Sigmoid colon (tissue), 7 donors: ENCODE measurements at places on chromosomes 16 and 17. TPM values are rescaled to one million over a fixed set of nuclear protein-coding genes. Genes with fewer than 3 reads are reported as not detected.
A peak's percentile ranks its signal among the peaks of the same experiment; 100 is the strongest.

DNA sequence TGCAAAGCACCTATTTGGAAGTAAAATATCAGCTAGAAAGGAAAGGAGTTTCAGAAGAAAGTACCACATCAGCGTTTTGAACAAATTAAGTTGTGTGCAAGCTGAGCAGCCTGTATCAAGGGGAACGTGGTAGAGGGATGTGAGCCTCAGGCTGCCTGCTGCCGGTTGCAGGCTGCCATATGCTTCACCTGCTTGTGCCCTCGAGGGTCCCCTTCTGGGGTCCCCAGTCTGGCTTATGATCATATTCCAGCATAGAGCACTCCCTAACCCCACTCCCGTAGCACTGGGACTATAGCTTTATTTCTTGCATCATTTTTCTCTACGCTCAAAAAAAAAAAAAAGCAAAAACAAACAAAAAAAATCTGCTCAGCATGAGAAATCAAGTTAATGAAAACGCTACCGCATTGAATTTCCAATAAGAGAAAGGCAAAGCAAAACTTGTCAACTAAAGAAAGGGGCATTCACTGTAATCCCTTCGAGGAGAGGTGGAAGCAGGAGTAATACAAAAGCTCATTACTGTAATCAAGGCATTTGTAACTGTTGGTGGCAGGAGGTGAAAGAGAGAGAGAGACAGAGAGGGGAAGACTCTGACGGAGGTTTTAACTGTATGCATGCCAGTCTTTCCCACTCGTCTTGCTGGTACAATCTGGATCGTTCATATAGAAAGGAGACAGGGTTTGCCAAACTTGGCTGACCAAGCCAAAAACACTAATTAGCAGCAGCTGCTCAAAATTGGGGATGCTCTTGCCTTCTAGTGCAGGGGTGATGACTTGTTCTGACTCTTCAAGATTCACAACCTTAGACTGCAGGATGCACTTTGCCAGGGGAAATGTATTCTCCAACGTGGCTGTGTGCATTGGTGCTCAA is 258.2 kb upstream of the HSBP1 start:
- DNase-seq, result no peak

DNA sequence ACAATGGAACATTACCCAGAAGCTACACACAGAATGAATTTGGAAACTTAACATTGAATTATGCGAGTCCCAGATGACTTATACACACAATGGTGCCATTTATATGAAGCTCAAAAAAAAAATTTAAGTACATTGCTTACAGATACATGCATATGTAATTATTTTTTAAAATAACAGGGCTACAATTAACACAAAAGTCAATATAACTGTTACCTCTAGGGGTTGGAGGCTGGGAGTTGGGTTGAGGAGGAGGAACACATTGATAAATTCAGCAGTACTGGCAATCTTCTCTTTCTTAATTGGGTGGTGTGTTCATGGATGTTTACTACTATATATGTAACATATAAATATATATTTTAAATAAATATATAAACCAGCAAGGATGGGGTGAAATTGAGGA is 1.1 kb downstream of the ZNF23 start:
- no peak for DNase-seq

- DNase-seq, result peak; percentile 88
These were observed 907 bp downstream of the TRAPPC2L start for GRCh38 chr16:88857728-88858339.

- DNase-seq, result no peak
These were observed 8.1 kb downstream of the CLTC start for GRCh38 chr17:59627770-59628171.

DNA sequence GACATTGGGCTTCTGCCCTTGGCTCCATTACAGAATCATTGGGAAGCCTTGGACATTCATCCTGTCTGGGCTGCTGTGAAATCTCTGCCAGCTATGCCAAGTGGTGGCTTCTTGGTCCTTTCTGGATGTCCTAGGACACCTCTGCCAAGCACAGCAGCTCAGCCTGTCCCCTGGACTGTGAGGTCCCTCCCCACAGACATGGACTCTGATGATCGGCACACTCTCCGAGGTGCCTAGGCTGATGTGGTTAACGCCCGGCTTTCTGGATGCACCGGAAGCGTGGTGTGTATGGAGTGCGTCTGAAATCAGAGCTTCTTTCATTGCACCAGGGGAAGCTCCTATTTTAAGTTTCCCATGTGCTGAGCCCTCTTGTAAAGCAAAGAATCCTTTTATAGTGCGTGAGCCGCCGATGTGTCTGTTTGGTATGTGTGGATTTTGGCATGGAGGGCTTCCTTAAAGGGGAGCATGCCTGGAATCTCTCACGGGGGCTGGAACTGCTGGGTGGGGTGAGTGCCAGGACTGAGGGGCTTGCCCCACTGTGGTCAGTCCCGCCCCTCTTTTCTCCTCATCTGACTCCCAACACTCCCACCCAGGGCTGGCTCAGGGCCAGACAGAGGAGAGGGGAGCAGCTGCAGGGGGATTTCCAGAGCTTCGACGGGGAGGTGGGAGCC is 7.0 kb upstream of the ARHGAP23 start:
- peak; percentile 73 for DNase-seq

GRCh38 chr16:87581857-87582215 is 20.5 kb upstream of the JPH3 start:
- DNase-seq, result peak; percentile 93

- no peak for DNase-seq
These were observed 391.4 kb downstream of the NPIPA8 start for GRCh38 chr16:17945080-17945601.

DNA sequence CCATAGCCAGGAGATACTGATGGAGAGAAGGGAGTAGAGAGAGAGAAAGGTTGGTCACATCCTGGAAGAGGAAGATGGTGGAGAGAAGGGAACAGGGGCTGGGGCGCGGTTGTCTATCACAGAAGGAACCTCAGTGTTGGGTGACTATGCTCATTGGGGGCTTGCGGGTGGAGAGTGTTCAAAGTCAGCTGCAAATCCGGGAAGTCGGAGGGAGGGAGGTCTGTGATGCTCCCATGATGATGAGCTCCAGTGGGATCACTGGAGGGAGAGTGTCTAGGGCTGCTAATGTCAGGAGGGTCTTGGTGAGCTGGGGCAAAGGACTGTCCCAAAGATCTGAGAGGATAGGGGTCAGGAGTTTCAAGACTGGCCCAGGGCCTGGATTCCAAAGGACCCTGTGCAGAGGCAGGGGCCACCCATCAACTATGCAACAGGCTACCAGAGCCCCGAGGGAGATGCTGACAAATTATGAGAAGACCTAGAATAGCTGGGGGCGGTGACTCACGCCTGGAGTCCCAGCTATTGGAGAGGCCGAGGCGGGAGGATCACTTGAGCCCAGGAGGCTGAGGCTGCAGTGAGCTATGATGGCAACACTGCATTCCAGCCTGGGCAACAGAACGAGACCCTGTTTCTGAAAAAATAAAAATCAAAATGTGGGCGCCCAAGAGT is 2.6 kb downstream of the SPDYE4 start:
- no peak for DNase-seq

- DNase-seq, result no peak
These were observed 724 bp downstream of the MVP start for GRCh38 chr16:29820730-29821642.

GRCh38 chr16:62036101-62036801 is at the start of gene CDH8:
Gene CDH8, minus strand, starts transcription at chr16:62036438. Its CDS starts 15,035 bp downstream, at chr16:62021403.
- no peak for DNase-seq

DNA sequence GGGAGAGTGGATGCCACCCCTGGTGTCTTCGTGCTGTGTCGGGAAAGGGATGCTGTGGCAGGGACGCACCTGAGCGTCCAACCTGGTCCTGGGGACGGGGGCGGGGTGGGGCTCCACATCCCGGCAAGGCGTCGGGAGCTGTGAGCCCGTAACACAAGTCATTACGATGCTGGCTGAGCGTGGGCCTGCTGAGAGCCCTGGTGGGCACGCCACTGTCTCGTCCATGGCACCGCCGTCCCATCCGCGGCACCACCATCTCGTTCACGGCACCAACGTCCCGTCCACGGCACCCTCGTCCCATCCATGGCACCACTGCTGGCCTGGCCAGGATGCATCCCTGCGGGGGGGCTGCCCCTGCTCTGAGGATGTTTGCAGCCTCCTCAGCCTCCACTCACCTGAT is 24.1 kb upstream of the GNG13 start:
- DNase-seq, result no peak

DNA sequence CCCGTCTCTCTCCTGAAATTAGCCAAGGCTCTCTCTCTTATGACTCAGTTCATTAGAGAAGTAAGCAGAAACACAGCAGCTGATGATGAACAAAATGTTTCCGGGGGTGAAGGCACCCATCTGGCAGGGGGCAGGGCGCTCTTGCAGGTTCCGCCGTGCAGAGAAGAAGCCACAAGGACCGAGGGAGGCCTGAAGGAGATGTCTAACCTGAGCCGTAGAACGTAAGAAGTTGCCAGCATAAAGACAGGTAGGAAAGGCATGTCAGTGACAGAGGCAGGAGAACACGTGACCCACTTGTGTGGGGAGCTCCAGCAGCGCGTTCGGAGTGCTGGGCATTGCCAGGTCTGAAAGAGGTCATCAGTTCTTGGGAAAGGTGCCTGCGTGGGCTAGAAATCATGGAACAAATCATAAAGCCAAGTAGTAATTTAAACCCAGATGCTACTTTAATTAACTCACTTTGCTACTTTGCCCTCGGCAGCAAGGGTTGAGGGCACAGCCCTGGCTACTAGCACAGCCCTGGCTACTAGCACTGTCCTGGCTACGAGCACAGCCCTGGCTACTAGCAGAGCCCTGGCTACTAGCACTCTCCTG is 198.6 kb downstream of the RPTOR start:
- DNase-seq, result no peak

DNA sequence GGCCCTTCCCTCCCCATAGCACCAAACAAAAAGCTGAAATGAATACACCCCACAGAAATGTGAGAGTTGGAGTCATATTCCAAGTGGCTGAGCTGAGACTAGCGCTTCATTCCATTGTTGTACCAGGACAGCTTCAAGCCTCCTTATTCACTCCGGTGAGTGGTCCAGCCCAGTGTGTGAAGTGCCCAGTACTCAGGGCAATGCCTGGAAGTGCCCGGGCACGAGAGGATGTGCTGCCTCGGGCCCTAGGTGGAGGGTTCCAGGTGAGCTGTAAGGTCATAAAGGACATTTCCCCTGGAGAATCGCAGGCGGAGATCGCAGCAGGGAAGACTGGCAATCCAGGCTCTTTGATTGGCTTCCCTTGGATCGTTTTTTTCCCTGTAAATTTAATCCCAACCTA is 5.4 kb upstream of the CYLD start:
- DNase-seq, result no peak

REXO5 gene
- total RNA-seq, result 3.1 TPM

PKD1 gene
- total RNA-seq, result 81.6 TPM

CFAP119 gene
- total RNA-seq, result 2.8 TPM

SAMD14 gene
- 0.54 TPM for total RNA-seq

IL21R gene
- total RNA-seq, result 0.27 TPM

CCL13 gene
- total RNA-seq, result not detected

ZNF597 gene
- total RNA-seq, result 2.5 TPM

CPHXL2 gene
- not detected for total RNA-seq

SLC16A13 gene
- total RNA-seq, result 0.36 TPM
